ENCODE measurements at places on chromosomes 5 and 9.

GRCh38 chr9:81683238-81683637, 6.1 kb downstream of the TLE1 start:
- peak; percentile 67 for DNase-seq

- DNase-seq, result no peak
Measured at GRCh38 chr5:179800696-179801201, 5.9 kb downstream of the MGAT4B start.

DNA sequence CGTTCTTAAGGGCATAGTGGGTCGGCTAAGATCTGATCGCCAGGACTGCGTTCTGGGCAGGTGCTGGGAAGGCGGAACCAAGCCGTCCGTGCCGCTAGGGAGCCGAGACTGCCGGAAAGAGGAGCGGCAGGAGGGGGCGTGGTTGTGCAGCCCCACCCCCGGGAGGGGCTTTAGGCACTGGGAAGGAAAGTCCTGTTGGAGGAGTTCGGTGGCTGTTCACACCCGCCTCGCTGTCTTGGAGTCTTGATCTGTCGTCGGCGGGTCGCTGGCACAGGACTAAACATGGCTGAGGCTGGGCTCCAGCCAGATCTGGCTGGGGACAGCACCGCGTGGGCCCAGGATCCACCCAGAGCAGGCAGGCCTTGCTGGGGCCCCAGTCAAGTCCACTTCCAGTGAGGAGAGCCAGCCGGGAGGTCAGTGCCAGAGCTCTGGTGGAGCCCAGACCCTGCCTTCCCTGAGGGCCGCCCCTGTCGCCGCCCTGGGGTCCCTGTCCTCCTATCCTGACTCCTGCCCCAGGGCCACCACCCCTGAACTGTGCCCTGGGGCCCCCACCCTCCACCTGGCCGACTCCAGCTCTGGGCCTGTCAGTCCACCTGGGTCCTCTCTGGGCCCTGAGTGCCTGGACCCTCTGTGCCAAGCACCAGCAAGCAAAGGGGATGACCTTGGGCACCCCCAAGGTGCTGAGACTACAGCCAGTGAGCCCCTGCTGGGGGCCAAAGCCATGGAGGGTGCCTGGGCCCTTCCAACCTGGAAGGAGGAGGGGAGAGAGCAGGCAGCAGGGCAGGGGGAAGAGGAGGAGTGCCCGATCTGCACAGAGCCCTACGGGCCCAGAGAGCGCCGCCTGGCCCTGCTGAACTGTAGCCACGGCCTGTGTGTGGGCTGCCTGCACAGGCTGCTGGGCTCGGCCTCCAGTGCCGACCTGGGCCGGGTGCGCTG, 4.5 kb downstream of the RNF208 start:
- DNase-seq, result no peak

DNA sequence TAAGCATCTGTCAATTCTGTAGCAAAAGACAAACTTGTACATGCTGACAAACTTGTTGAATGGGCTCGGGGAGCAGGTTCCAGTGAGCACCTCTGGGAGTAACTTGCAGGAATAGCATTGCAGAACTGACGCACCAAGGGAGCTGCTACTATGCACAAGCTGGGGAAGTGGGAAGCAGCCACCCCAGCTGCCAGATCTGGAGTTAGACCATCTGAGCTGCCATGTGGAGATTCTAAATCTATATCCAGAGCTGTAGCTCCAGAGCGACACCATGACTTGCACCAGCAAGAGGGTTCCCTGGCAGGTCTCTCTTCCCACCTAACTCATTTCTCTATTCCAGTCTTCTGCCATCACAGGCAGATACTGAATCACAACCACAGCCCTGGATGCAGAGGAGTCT, 346.0 kb upstream of the PANK3 start:
- DNase-seq, result no peak

- DNase-seq, result no peak
Measured at GRCh38 chr5:115432691-115433090, 111.9 kb downstream of the FEM1C start.

DNA sequence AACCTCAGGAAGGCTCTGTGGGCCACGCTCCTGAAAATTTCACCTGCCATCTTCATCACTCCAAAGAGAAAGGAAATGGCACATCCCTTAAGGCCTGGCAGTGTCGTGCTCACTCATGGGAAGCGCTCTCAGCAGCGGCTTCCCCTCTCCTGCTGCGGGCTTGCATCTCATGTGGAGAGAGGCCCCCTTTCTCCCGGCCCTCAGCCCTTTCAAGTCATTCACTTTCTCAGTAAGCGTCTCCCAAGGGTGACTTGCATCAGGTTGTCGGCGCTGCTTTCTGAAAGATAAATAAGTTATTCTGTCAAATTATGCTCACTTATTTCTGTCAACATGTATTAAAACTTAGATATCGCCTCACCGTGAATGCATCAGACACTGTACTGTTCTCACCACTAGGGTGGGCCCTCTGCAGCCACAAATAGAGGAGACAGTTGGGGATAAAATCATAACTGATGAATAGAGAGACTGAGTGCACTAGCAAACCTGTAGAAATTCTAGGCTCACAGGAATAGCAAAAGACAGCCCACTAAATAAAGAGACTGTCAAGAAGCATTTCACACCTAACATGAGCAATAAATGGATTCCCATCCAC, 174.6 kb downstream of the RFK start:
- DNase-seq, result no peak
